ENCODE measurements at places on chromosomes 1 and 21.

GRCh38 chr1:187443939-187444338, 615.2 kb downstream of the PLA2G4A start:
- no peak for DNase-seq

DNA sequence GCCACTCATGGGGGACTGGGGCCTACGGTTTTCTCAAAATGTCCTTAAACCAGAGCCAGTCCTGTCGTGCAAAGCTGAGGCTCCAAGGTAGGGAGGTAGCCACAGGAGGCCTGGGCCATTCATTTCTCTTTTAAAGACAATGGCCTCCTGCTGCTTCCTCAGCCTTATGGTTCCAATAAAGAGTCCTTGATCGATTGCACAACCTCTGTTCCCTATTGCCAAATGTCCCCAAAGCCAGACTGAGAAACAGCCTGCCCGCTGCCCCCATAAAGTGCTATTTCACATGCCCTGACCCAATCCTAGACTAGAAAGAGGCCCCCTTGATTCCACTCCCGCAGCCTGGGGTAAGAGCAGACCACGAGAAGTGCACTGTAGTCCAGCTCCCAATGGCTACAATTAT, 166.7 kb downstream of the CLIC6 start:
- DNase-seq, result no peak

- no peak for DNase-seq
Measured at GRCh38 chr1:62926681-62927252, 142.8 kb downstream of the ATG4C start.

GRCh38 chr21:15804247-15805005, 74.6 kb downstream of the USP25 start:
- no peak for DNase-seq

GRCh38 chr1:208533746-208534598, 289.8 kb upstream of the PLXNA2 start:
- no peak for DNase-seq

DNA sequence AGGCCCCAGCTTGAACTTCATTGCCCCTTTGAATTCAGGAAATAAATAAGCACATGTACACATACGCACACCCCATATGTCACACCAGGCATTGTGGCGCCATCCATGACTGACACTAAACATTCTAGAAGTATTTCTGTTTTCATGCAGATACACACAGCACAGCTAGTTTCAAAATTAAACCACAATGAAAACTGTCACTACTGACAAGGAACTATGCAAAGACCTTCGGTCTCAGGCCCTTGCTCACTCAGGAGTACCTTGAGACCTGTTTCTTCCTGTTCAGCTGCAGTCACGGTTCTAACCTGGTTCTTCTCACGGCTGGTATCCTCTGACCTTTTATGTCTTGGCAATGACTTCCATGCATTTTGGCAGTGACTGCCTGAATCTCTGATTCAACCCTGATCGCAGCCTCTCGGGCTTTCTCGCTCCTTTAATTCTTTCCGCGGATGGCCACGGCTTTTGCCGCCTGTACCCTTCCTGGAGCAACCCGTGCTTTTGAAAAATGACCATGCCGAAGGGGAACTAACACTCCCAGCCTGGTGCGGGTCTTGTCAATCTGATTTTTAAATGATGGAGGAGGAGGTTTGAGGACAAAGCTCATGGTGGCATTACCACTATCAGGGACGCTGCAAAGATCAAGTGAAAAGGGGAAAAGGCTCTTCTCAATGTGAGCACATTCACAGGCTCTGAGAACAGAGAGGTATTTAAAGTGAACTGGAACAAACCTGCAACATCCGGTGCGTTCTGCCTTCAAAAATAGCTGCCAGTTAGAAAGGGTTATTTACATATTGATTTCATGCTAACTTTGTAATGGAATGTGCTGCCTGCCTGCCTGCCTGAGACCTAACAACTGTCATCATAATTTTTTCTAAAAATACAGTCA, 384.6 kb downstream of the RRAGC start:
- DNase-seq, result no peak

DNA sequence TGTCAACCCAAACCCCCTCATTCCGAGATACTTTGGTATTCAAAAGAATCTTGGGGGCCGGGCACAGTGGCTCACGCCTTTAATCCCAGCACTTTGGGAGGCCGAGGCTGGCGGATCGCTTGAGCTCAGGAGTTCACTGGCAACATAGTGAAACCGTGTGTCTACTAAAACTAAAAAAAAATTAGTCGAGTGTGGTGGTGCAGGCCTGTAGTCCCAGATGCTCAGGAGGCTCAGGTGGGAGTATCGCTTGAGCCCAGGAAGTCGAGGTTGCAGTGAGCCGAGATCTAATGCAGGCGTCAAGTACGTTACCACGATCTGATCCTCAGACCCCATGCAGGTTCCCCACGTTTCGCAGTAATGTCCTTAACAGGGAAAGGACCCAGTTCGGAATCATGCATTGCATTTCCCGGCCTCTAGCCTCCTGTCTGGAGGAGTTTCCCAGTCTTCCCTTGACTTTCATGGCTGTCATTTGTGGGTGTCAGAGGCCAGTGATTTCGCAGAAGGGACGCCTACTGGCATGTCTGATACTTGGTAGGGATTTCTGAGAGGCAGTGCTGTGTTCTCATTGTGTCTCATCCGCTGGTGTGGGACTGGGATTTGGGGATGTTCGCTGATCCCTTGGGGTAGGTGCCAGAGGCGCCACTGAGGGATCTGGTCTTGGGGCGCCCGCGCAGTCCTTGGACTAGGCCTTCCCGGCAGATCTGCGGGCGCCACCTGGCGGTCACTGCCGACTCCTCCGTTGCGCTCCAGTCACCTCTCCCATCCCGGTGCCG, 39.3 kb upstream of the HMGN1 start:
- peak; percentile 86 for DNase-seq

GRCh38 chr1:119275145-119276134, 93.1 kb upstream of the HAO2 start:
- DNase-seq, result no peak

GRCh38 chr21:40242586-40243265, 375.5 kb downstream of the PCP4 start:
- no peak for DNase-seq

DNA sequence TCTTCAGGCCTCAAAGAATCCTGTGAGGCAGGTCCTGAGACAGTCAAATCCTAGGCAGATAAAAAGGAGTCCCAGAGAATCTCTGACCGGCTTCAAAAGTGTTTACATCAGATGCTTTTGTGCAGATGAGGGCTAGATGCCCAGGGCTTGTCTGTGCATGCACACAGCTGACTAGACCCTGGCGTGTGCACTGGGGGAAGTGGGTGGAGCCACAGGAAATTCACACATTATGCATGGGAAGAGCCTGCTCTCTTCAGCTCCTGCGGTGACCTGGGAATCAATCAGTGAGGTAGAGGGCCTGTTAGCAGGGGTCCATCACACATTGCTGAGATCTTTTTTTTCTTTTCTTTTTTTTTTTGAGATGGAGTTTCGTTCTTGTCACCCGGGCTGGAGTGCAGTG, 36.6 kb upstream of the NHLH2 start:
- no peak for DNase-seq

DNA sequence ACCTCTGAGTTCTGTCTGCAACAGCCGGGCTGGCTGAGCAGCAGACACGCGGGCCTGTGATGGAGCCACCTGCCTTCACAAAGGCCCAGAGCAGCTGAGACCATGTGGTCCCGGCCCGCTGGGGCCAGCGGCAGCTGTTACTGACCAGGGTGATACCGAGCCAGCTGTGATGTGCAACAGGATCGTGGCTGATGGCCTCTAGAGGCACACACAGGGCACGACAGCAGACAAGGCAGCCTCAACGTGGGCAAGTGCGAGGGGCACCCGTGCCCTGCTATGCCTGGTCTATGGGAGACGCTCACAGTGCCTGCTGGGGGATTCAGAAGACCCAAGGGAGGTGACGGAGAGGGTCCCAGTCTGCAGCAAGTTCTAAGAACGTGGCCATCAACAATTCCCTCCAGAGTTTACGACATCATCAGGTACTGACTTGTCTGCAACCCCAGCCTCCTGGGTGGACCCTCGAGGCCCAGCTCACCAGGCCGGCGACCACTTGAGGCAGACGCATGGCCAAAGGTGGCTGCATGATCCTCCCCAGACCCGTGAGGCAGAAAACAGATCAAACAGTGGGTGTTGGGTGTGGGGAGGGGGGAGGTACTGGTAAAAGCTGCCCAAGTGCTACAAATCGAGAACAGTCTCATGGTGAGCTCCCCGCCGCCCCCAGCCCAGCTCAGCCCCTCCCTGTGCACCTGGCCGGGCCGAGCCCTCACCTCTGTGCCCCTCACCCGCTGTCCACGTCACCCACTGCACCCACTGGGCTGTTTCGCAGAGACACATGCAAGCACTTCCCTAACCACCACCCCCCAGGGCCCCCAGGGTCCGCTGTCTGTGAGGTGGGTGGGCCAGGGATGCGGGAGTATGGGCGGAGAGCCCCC, 6.0 kb downstream of the POFUT2 start:
- no peak for DNase-seq

GRCh38 chr1:171748651-171749050, 6.8 kb upstream of the VAMP4 start:
- no peak for DNase-seq

DNA sequence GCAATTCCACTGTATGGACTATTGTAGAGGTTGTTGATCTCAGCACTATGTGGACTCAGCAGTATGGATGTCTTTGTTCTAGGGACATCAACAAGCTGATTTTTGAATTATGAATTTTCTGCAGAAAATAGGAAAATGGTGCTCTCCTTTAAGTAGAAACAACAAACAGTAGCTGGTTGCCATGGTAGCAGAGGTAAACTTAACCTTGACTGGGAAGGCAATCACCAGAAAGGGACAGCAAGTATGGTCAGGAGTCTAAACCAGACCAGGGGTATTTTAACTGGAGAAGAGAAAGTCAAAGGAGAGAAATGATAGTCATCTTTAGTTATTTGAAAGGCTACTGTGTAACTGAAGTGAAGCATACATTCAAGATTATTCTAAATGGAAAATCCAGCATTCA, 22.3 kb downstream of the WLS start:
- no peak for DNase-seq

GRCh38 chr21:33948096-33948950, 32.7 kb upstream of the ATP5PO start:
- DNase-seq, result peak; percentile 67

GRCh38 chr1:3327389-3327702, 127.1 kb upstream of the ARHGEF16 start:
- DNase-seq, result no peak

GRCh38 chr21:31526040-31526439, 133.5 kb upstream of the SOD1 start:
- no peak for DNase-seq

- DNase-seq, result no peak
Measured at GRCh38 chr1:41847733-41848132, 71.0 kb downstream of the HIVEP3 start.

- no peak for DNase-seq
Measured at GRCh38 chr1:14568716-14569355, 29.6 kb upstream of the KAZN start.

DNA sequence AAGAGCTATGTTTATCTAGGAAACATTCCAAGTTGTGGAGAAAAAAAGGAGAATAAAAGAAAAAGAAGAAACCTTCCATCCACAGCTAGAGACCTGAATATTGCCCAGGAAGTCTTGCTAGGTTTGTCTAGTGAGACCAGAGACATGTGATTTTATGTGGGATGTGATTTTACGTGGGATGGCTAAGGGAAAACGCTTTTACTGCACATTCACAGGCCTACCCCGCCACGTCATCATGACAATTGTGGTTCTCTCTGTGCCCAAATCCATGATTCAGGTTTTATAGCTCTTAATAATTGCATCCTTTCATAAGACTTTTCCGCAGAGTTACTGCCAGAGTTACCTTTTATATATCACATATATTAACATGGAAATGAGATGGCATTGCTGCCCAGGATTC, 86.4 kb upstream of the SSX2IP start:
- DNase-seq, result no peak

DNA sequence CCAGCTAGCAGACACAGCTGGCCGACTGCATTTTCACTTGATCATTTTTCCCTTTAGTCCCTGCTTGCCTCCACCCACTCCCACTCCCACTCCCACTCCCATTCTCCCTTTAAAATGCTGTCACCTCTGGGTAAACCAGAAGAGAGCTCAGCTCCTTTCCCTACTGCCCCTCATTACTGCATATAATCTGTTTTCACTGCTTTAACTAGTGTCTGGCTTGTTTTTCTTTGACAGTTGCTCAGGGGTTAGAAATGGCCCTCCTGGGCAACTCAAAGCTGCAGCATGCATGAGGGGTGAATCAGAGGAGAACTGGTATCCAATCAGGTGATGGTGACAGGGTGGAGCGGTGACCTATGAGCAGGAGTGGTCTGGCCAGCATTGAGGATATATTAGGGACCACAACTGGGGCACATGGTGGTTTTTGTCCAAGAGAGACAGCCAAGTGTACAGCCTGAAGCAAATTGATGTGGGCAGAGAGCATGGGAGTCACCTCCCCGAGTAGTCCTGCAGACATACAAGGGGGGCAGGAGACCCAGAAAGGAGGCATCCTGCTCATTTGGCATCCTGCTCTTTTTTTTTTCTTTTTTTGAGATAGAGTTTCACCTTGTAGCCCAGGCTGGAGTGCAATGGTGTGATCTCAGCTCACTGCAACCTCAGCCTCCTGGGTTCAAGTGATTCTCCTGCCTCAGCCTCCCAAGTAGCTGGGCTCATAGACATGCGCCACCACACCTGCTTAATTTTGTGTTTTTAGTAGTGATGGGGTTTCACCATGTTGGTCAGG, 42.6 kb upstream of the SRSF10 start:
- DNase-seq, result no peak

DNA sequence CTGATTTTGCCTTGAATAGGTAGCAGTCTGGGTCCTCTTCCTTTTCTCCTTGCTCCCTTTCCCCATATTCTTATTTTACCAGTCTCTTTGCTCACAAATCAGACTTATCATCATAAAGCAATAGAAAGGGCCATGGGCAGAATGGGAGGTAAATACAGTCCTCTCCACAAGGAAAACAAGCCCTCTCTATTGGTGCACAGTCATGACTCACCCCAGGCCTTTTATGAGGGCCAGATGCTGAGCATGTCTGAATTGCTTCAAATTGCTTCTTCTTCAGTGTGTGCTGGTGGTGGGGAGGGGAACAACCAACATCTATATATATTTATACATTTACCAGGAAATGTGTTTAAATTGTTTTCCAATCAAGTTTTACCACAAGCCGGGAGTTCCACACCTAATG, 75.2 kb downstream of the GFI1 start:
- DNase-seq, result no peak

- no peak for DNase-seq
Measured at GRCh38 chr1:151529781-151530180, 10.3 kb upstream of the TUFT1 start.

- DNase-seq, result no peak
Measured at GRCh38 chr1:229984310-229984991, 82.6 kb upstream of the GALNT2 start.

GRCh38 chr1:43711524-43712386, 4.4 kb downstream of the ST3GAL3 start:
- DNase-seq, result no peak

- no peak for DNase-seq
Measured at GRCh38 chr21:42125571-42126544, 54.7 kb downstream of the UMODL1 start.

DNA sequence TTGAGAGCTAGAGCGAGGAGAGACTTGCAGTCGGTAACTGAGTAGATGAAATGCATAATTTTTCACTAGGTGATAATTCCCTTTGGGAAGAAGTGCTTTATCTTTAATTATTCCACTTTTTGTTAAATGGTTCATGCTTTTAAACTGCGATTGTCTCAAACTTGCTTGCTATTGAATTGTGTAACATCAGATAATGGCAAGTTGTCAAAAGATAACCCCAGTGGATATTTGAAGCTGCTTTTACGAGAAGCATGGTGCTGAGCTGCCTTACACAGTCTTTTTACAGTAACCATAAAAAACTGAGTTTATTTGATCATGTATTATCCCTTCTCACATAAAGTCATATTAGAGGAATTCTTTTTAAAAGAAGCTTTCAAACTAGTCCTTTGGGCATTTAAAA, 30.2 kb downstream of the TMEM50B start:
- no peak for DNase-seq
